Left renal cortex interstitium (tissue), 4 donors: ENCODE measurements at places on chromosomes 3 and 15.

GRCh38 chr15:44668921-44669320, 5.5 kb upstream of the SPG11 start:
- DNase-seq, result no peak

- no peak for DNase-seq
Measured at GRCh38 chr3:154178172-154178571, 57.0 kb downstream of the ARHGEF26 start.

DNA sequence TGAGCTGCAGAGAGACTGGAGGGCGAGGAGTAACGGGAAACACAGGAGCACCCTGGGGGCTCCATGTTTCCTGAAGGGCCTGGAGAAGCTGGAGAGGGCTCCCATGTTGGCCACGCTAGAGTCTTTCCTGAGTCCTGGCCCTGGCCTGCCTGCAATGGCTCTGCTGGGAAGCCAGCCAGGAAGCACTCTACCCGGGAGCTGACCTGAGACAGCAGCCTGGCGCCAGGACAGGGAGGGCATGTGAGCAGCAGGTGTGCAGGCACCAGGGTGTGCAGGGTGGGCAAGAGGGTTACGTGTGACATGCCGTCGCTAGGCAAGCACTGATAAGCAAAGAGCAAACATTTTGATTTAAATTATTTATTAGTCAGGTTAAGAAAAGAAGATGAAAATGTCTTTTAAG, 301.4 kb downstream of the OCA2 start:
- DNase-seq, result no peak

GRCh38 chr3:114417675-114418074, 123.8 kb downstream of the TIGIT start:
- no peak for DNase-seq

GRCh38 chr3:20573175-20573574, 387.2 kb upstream of the SGO1 start:
- no peak for DNase-seq

- no peak for DNase-seq
Measured at GRCh38 chr3:40047406-40047805, 238.0 kb downstream of the MYRIP start.

DNA sequence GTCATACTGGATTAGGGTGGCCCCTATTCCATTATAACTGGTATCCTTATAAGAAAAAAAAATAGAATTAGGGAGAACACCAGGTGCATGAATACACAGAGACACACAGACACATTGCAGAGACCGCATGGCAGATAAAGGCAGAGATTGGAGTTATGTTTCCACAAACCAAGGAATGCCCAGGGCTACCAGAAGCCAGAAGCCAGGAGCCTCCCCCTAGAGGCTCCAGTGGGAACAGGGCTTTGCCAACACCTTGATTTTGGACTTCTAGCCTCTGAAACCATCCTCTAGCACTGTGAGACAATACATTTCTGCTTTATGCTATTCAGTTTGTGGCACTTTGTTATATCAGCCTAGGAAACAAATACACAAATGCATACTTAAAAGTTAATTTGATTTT, 10.4 kb downstream of the GOLM2 start:
- no peak for DNase-seq

- no peak for DNase-seq
Measured at GRCh38 chr15:47027322-47027946, 689.9 kb upstream of the SEMA6D start.

DNA sequence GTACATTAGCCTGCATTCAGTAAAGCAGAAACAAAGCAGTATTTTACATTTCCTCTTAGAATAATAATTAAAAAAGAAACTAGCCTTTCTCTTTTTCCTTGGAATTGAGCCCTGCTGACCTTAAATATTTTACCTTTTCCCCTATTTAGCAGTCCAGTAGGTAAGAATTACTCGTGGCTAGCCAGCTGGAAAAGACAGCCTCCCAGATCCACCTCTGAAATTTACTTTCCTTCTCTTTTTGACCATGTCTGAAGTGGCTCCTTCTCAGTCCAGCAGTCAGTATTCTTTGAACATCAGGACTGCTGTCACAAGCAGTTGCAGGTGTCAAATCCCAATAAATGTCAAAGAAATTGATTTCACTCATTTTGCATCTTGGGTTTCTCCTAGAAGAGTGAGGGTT, 311.5 kb upstream of the DCBLD2 start:
- DNase-seq, result no peak

GRCh38 chr3:99188936-99189335, 287.4 kb upstream of the DCBLD2 start:
- no peak for DNase-seq

- no peak for DNase-seq
Measured at GRCh38 chr15:76098685-76099084, 38.9 kb downstream of the TMEM266 start.

- no peak for DNase-seq
Measured at GRCh38 chr3:38578551-38578950, 70.9 kb downstream of the SCN5A start.

DNA sequence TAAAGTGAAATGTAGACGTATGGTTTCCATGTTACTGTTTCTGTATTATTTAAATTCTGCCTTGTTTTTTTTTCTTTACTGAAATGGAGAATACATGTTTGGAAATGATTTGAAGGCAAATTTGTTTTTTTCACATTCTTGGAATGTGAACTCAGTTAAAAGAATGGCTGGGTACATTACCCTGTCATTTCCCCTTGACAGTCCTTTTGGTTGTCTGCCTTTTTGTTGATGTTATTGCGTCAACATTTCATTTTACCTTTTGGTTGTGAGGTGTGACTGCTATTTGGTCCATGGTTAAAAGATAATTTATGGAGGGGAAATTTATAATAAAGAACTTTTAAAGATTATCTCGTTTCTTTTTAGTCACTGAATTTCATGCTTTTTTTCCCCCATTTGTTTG, 3.2 kb upstream of the GPR171 start:
- no peak for DNase-seq

DNA sequence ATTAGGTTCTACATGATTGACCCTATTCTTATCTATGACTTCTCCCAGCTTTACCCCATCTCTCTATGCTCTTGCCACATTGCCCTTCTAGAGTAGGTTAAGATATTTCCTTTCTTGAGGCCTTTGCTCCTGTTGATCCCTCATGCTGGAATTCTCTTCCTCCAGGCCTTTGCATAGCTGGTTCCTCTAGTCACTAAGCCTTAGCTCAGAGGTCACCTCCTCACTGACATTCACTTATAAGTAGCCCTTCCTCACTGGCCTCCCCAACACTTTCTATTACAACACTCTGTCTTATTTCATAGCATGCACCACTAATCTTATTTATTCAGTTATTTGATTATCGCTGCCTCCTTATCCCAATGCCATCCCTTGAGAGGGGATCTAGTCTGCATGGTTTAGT, 228.4 kb upstream of the COL8A1 start:
- DNase-seq, result no peak

DNA sequence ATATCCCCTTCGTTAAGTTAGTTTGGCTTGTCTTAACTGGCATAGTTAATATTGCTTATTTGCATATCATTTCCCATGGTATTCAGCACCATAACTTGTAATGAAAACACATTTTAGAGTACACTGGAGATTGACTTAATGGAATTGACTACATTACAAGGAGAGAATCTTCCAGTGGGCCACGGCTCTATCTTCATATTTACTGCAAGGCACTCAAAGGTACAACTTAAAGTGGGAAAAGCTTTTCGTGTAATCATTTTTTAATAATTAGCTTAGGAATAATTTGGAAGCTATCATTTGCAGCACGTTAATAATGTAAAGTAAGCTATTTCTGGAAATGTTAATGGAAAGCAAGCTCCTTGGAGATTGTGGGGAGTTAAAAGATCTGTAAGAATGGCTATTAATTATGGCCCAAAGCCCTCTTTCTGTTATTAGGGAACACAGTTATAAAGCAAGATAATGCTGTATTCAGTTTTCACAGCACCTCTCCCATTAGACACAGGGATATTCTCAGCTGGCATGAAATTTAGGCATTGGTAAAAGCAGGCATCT, 551.5 kb upstream of the RGMA start:
- no peak for DNase-seq

GRCh38 chr3:119858957-119859356, 77.1 kb downstream of the NR1I2 start:
- DNase-seq, result no peak

GRCh38 chr3:133457025-133457424, 57.2 kb downstream of the BFSP2 start:
- no peak for DNase-seq

- no peak for DNase-seq
Measured at GRCh38 chr3:14511623-14512280, 28.4 kb downstream of the GRIP2 start.

DNA sequence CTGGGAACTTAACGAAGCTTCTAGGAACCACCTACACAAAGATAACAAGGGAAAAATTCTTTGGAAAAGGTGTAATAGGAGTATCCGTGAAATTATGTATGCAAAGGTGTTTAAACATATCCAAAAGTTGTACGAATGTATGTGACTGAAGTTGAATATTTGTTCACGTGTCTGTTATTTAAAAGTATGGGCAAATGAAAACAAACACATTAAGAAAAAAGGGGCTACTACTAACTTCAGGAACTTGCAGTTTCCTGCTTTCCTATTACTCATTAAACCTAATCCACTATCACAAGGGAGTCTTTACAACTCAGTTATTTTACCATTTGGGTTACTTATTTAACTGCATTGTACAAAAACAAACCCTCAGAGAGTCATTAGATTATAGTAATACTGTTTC, 33.9 kb upstream of the GRAMD1C start:
- DNase-seq, result no peak

GRCh38 chr15:40444736-40445135, 4.0 kb downstream of the BAHD1 start:
- DNase-seq, result no peak

DNA sequence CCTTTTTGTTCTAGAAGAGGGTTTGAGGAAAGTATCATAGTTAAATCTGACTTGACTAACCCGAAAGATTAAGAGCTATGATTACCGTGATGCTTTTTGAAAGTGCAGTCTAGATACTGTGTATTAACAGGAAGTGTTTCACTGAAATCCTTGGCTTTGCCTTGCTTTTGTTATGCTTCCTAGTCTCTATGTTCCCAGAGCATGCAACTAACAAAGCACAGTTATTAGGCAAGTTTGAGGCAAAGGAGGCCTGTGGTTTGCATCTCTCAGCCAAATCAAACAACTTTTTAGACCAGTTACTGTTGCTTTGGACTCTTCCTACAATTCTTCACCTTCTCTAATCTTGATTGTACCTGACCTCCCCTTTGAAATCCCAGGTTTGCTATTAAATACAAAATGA, 3.9 kb downstream of the LXN start:
- no peak for DNase-seq

DNA sequence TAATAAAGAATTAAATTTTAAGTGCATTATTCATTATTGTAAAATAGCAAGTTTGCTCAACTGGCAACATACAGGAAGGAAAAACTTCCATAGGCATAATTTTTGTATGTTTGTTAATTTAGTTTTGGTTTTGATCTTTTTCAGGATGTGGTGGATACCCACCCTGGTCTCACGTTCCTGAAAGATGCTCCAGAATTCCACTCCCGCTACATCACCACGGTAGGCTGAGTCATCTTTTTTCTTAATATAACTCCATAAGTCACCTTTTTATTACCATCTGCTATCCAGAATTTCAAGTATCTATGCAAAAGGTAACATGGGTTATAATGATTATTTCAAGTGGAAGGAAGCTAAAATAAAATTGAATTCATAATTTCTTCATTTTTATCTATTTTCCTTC, 104.8 kb downstream of the PPP2R3A start:
- no peak for DNase-seq

DNA sequence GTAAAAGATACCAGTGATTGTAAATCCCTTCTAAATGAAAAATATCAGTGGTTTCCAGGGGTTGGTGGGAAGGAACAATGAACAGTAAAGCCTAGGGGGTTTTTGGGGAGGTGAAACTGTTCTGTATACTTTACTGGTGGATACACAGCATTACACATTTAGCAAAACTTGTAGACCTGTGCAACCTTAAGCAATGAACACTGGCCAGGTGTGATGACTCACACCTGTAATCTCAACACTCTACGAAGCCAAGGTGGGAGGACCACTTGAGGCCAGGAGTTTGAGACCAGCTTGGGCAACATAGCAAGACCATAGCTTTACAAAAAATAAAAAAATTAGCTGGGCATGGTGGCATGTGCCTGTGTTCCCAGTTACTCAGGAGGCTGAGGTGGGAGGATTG, 1.8 kb downstream of the CCDC13 start:
- no peak for DNase-seq

GRCh38 chr15:58535337-58535736, 103.5 kb downstream of the LIPC start:
- no peak for DNase-seq

DNA sequence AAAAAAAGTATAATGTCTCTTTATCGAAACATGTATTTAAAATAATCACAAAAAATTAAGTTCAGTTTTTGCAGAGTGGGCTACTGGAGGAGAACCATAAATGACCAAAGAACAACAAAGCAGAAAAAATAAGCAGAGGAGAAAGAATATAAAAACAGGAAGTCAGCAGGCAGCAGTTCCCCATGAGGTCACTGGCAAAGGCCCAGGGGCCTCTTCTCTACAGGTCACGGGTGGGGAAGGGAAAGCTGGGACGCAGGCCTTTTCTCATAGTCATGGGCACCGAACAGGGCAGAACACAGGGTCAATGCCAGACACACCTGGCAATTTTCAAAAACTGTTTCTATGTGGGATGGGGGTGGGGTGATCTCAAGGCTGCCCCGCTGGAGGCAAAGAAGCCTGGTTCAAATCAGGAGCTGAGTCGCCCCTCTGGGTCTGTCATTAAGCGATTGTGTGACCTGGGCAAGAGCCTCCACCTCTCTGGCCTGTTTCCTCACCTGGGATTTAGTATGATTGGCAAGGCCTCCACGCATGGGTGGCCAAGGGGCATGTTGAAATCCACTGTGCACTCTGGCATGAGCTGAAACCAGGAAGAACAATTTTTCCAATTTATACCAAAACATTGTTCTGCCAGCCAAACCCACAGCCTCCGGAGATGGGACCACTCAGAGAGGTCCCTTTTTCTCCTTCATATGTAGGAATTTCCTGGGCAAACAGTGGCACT, 43.8 kb upstream of the UACA start:
- DNase-seq, result no peak

DNA sequence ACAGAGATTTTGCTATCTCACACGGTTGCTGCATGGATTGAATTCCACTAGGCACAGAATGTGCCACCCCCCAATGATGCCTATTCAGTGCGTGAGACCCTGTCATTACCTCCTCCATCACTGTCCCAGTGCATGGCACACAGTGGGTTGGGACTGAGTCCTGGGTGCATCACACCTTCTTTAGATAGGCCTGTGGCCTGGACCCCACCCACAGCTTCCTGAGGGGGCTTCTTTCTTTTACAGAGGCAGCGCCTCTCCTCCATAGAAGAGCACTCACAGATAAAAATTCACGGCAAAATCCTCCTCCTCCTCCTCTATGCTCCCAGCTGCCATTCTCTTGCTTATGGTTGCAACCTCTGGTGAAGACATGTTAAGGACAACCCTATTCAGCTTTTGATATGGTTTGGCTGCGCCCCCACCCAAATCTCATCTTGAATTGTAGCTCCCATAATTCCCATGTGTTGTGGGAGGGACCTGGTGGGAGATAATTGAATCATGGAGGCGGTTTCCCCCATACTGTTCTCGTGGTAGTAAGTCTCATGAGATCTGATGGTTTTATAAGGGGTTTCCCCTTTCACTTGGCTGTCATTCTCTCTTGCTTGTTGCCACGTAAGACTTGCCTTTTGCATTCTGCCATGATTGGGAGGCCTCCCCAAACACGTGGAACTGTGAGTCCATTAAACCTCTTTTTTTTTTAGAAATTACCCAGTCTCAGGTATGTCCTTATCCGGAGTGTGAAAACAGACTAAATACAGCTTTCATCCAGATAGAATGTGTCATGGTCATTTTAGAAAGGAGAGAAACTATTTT, 147.6 kb downstream of the KLF13 start:
- DNase-seq, result no peak

GRCh38 chr3:72185549-72186399, 400.8 kb upstream of the PROK2 start:
- DNase-seq, result no peak
